ENCODE measurements at places on chromosomes 1 and 21.
A peak's percentile ranks its signal among the peaks of the same experiment; 100 is the strongest.

GRCh38 chr1:184696403-184696802 is 58.3 kb downstream of the EDEM3 start:
- peaks cover 21% of the 10 kb centered on the region for H3K4me1 ChIP-seq
- H3K27me3 ChIP-seq, result no peaks in the 10 kb centered on the region
- no peak for DNase-seq
- H3K36me3 ChIP-seq, result peaks cover 11% of the 10 kb centered on the region
- no peak overlapping the region for H3K4me3 ChIP-seq

- peak overlapping the region; percentile 93 for H3K27ac ChIP-seq
- no peaks in the 10 kb centered on the region for H3K27me3 ChIP-seq
- no peak for DNase-seq
- peaks cover 73% of the 10 kb centered on the region for H3K4me1 ChIP-seq
Measured at GRCh38 chr1:155969377-155969791, 9.0 kb downstream of the ARHGEF2 start.

DNA sequence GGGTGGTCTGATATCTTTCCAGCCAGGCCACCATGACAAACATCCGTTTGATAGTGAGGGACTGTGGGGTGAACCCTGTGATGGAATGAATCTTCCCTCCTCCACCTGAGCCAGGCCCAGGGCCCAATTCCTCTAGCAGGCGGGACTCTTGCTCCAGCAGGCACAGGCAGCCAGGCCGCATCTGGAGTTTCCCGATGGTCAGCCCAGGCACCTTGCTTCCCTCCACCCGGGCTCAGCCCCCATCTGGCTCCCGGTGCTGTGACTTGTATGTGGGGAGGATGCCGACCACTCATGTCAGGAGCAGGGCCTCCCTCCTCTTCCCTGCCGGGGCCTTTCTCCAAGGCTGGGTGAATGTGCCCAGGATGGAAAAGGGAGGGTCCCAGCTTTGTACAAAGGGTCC is 21.0 kb downstream of the KCNAB2 start:
- H3K27me3 ChIP-seq, result no peaks in the 10 kb centered on the region
- peaks cover 16% of the 10 kb centered on the region for H3K4me1 ChIP-seq
- H3K4me3 ChIP-seq, result no peak overlapping the region

DNA sequence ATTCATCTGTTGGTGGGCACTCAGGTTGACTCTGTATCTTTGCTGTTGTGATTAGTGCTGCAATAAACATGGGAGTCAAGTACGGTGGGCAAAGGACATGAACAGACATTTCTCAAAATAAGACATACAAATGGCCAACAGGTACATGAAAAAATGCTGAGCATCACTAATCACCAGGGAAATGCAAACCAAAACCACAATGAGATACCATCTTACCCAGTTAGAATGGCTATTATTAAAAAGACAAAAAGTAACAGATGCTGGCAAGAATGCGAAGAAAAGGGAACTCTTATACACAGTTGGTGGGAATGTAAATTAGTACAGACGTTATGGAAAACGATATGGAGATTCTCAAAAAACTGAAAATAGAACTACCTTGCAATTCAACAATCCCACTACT is 98.9 kb downstream of the TMEM53 start:
- peaks cover 39% of the 10 kb centered on the region for H3K27me3 ChIP-seq
- peaks cover 2% of the 10 kb centered on the region for H3K36me3 ChIP-seq
- peaks cover 8% of the 10 kb centered on the region for H3K4me1 ChIP-seq
- DNase-seq, result no peak

GRCh38 chr1:234863551-234863971 is 253.6 kb upstream of the IRF2BP2 start:
- no peak overlapping the region for H3K4me3 ChIP-seq
- H3K27ac ChIP-seq, result peak overlapping the region; percentile 19
- peaks cover 12% of the 10 kb centered on the region for H3K4me1 ChIP-seq
- no peaks in the 10 kb centered on the region for H3K27me3 ChIP-seq
- no peaks in the 10 kb centered on the region for H3K36me3 ChIP-seq

Measured in T-helper 17 cell (primary cell).